ENCODE measurements at places on chromosomes 7 and 10.
A peak's percentile ranks its signal among the peaks of the same experiment; 100 is the strongest.

- no peak for DNase-seq
Measured at GRCh38 chr7:20284771-20285143, 45.9 kb upstream of the ITGB8 start.

DNA sequence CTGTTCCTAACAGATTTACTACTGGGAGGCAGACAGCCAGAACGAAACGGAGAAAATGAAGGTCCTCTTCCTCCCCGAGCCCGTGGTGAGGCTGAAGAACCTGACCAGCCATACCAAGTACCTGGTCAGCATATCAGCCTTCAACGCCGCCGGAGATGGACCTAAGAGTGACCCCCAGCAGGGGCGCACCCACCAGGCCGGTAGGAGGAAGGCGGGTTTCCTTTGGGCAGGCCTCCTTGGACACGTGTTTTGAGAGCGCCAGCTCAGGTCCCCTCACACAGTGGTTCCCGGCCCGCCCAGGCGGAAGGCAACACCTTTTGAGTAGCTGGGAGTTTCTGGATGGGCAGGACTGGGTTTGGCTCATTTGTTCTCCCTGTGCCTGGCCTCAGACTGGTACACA is 474.0 kb upstream of the FOXK1 start:
- no peak for DNase-seq

- no peak for DNase-seq
Measured at GRCh38 chr10:26367771-26368170, 70.4 kb upstream of the APBB1IP start.

GRCh38 chr10:77591238-77591880 is 46.2 kb downstream of the KCNMA1 start:
- no peak for DNase-seq

DNA sequence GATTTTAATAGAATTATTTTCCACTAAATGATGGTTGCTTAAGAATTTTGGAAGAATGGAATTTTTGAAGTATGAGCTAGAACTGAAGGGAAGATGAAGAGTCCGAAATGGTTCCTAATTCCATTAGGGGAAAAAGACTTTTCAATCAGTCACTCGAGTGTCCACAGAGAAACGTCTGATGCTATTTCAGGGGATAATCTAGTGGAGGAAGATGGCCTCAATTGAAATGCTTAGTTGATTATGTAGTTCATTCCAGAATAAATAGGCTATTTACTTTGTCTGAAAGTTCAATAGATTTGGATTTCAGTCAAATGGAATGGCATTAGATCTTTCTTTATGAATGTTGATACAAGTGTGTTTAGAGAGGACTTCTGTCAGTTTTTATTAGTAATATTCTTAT is 365.4 kb downstream of the NRG3 start:
- DNase-seq: no peak

- no peak for DNase-seq
Measured at GRCh38 chr10:110118891-110119621, 88.3 kb upstream of the MXI1 start.

- no peak for DNase-seq
Measured at GRCh38 chr7:35267411-35267810, 13.5 kb upstream of the TBX20 start.

DNA sequence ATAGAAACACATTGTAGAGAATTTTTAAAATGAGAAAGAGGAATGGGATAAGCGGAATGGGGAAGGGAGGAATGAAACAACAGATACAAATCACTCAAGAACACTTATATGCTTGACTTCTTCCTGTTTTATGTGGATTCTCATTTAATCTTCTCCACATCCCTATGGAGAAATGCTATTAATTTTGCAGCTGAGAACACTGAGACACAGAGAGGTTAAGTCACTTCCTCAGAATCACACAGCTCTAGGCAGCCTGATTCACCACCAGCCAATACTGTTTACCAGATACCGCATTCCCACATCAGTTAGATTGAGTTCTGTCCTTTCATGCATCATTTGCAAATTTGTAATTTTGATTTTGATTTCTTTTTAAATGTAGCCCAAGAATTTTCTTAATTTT is 170.5 kb downstream of the SH2D4B start:
- no peak for DNase-seq

GRCh38 chr7:55129541-55130394 is 111.0 kb downstream of the EGFR start:
- peak; percentile 21 for DNase-seq

GRCh38 chr10:78338717-78339116 is 305.1 kb downstream of the RPS24 start:
- DNase-seq: no peak

GRCh38 chr7:123352973-123353372 is 153.2 kb upstream of the SLC13A1 start:
- no peak for DNase-seq

DNA sequence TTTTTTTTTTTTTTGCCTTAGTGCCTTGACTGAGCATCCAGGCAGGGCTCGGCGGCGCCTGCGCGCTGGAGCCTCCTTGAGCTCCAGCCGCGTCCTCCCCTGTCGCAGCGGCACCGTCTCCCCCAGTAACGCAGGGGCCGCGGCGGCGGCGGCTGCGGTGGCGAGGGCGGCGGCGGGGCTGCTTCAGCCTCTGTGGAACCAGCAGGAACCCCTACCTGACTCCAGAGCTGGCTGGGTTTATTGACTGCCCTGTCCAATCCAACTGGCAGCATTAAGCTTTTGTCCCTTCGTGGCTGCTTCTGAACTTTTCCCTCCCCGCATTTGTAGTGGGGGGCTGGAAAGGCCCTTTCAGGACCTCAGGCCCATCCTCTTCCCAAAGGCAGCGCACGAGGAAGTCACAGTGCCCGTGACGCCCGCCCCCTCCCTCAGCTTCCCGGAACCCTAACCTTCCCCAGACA is at the start of gene GPR85:
Gene GPR85, minus strand, starts transcription at position 397 of the 458 bp plus-strand sequence. CDS start 2,106 bp downstream, outside the sequence.
- peak; percentile 67 for DNase-seq

- no peak for DNase-seq
Measured at GRCh38 chr7:34821932-34822558, 164.0 kb downstream of the NPSR1 start.

- DNase-seq: no peak
Measured at GRCh38 chr7:531777-532176, 12.1 kb upstream of the PDGFA start.

GRCh38 chr7:48011951-48012350 is 17.0 kb downstream of the SUN3 start:
- DNase-seq: no peak

DNA sequence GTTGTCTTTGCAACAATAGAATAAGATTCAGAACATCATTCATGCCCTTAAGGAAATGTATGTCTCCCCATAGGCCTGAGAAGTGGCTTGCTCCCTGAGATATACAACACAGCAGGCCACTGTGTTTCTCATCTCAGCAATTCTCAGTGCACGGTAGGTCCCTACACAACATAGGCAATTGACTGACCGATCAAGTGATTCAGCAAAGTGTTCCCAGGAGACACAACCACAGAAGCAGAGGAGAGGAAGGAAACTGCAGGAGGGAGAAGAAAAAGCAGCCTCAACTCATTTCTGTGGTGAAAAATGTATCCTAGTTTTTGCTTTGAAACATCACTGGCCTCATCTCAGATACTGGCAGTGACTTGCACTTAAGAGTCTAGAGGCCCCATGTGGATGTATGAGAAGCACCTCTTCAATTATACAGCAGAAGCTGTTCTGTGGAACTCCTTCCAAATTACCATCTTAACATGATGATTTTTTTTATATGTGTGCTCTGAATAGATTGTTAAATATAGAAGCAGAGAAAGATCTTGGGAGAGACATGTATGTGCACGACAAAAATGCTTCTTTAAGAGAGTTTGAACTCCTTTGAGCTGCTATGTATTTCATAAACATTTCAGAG is 306.8 kb downstream of the XPNPEP1 start:
- DNase-seq: no peak

DNA sequence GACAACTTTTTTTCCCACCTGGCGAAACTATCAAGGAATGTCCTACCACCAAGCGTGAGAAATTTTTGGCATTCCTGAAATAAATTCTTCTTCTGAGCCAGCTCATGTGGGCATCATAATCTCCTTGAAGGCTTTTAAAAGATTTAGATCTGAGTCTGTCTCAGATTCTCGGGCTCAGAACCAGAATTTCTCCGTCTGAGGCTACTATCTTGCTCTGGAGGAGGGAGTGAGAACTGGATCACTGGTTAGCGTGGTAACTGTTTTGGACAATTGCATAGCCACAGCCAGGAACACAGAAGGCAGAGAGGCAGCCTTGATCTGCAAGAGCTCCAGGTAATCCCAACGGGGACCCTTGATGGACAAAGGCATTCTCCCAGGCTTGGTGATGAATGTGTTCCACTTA is 1.0 kb upstream of the PLAC9 start:
- DNase-seq: no peak

GRCh38 chr7:51228386-51228958 is 88.1 kb downstream of the COBL start:
- DNase-seq: no peak

GRCh38 chr7:135386181-135386580 is 123.7 kb downstream of the CNOT4 start:
- no peak for DNase-seq
